ENCODE measurements at places on chromosomes 11 and 22.

DNA sequence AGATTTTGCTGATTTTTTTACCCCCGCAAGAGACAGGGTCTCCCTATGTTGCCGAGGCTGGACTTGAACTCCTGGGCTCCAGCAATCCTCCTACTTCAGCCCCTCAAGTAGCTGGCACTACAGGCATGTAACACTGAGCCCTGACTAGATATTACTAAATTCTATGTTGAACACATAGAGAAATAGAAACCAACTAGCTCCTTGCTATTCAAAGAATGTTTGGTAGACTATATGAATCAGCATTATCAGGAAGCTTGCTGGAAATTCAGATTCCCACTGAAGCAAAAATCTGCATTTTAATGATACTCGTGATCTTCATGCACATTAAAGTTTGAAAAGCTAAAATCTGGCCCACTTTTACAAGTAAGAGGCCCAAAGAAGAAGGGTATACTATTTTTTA, 11.9 kb downstream of the TMEM41B start:
- DNase-seq: no peak

- DNase-seq: no peak
Observed at GRCh38 chr11:98589967-98590366, 430.8 kb upstream of the CNTN5 start.

DNA sequence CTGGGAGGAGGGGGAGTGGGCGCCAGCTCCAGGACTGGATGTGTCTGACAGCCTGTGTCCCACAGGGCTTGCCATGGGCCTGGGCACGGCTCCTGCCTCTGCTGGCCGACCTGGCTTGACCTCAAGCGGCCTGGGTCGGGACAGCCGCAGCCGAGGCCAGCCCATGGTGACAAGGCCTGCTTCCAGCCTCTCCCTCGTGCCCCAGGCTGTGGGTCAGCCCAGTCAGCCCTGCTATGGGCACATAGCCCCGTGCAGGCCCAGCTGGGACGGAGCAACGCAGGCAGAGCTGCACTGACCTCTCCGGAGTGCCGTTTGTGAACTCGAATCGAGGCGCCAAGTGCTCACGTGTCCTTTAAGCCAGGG, 17.9 kb downstream of the OSBPL5 start:
- DNase-seq: no peak

- no peak for DNase-seq
Observed at GRCh38 chr11:15871904-15872626, 484.3 kb downstream of the SOX6 start.

DNA sequence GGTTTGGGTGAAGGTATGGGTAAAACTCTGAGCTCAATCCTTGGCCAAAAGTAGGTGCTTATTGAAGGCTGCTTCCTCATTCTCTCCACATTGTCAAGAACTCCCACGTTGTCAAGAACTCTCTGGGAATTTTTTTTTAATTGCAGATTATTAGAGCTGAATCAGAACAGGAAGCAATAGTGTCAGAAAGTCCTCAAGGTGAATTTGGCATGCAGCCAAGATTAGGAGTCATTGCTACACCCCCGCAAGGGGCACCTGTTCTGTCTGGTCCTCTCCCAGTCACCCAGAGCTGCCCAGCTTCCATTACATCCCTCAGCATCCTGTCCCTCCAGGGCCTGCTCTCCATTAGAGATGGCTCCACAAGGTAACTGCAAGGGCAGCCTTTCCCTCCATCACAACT, 996.5 kb downstream of the OPCML start:
- no peak for DNase-seq

DNA sequence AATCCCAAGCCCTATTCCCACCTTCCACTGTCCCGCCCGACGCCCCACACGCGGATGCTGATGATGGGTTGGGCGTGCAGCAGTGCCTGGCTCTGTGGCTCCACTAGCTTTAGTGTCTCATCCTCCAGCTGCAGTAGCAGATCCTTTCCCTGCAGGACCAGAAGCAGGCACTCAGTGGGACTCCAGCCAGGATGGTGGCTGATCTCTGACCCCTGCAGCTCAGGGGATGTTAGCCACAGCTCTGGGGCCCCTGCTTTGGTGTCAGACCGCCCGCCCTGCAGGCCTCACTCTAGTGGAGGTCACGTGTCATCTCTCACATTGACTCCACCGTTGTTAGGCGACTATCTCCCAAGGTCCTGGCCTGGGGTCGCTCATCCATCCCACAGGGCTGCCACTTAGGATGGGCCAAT, 11.8 kb downstream of the SMPD1 start:
- DNase-seq: no peak

DNA sequence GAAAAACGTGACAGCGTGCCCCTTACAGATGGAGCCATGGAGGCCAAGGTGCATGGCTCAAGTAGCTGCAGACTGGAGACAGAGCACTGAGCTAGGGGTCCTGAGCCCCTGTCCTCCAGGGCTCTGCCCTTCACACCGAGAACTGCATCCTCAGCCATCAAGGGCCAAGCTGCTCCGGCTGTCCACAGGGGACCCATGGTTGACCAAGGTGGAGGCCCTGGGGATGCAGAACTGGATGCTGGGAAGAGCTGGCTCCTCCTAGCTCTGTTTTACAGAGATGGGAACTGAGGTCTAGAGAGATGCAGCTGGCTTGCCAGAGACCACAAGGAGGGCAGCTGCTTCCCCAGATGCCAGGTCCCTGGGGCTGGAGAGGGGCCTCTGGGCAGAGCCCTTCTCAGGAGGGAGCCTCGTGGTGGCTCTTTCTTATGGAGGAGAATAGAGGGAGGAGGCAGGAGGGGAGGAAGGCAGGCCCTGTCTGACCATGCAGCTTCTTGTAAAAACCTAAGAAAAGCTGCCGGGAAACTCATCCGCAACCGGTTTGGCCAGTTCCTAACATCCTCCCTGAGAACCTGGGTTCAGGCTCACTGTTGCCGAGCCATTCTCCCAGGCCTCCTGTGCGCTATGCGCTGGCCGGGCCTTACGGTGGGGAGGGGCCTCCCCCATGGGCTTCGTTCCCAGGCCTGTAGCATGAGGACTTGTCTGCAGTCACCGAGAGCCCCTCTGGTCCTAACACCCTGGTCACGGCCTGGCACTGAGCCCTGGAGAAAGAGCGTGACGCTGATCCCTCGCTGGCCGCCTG, 80.6 kb downstream of the WNT7B start:
- DNase-seq: no peak
